ENCODE measurements at places on chromosomes 7 and 10.
A peak's percentile ranks its signal among the peaks of the same experiment; 100 is the strongest.

DNA sequence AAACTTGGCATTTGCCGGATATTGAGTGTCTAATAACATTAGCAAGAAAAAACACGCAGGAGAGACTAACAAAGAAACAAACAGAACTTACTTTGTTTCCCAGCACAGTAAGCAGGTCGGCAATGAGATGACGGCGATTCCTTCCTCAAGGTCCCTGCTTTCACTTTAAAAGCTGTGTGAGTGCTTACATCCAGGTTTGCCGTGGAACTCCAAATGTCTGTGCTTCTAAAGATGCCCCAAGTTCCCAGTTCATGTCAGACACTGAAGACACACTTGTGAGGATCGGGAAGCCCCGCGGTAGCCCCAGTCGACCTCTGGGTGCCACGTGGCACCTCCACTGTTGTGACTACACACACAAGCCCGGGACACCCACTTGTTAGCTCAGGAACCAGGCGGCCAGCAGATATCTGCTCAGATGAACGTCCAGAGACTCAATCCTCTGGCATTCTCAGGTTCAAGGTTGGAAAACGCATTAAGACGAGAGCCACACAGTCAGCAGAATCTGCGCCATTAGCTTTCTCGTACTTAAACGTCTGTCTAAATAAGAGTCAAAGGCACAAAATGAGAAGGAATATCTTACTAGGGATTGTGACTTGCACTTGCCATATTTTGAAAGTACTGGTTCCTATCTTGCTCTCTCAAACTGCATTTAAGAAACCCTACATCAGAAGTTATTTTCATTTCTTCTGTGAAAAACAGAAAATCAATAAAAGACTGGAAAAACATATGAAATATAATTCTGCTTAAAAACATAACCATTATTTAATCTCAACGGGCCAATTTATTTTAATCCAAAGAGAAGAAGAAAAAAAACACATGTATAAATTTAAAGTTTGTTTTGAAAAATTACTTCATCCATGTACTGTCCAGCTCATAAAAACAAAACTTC lies 207.6 kb upstream of the KLF14 start:
- DNase-seq: peak; percentile 61

- DNase-seq: no peak
Observed at GRCh38 chr10:77746047-77746707, 108.6 kb upstream of the KCNMA1 start.

- DNase-seq: no peak
Observed at GRCh38 chr7:144391014-144391413, 12.5 kb downstream of the NOBOX start.

- no peak for DNase-seq
Observed at GRCh38 chr10:79059859-79060379, 8.8 kb upstream of the ZMIZ1 start.

GRCh38 chr7:30322271-30323005 lies 38.0 kb downstream of the ZNRF2 start:
- no peak for DNase-seq

DNA sequence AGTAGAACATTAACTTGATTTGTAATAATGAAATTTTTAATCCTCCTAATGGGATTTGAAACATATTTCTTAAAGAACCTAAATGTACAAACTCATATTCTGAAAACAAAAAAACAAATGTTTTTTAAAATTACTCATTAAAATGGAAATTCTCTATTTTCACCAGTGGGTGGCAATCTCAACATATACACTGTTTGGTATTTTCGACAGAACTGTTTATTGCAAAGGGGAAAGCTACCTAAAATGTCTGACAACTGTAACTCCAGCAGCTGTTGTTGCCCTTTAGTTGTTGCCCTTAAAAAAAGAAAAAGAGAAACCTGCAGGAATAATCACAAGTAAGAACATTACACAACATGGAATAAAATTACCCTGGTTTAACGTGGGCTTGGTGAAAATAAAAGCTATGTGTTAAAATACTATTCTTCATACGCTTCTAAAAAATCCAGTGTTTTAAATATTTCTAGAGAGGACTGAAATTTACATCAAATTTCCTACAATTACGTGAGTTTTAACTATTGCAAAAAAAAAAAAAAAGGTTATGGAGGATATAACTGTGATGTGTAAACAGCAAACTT lies 54.5 kb downstream of the COL1A2 start:
- no peak for DNase-seq

- DNase-seq: no peak
Observed at GRCh38 chr10:56035489-56035888, 325.6 kb downstream of the ZWINT start.

GRCh38 chr10:30774261-30774660 lies 144.7 kb upstream of the LYZL2 start:
- DNase-seq: no peak

DNA sequence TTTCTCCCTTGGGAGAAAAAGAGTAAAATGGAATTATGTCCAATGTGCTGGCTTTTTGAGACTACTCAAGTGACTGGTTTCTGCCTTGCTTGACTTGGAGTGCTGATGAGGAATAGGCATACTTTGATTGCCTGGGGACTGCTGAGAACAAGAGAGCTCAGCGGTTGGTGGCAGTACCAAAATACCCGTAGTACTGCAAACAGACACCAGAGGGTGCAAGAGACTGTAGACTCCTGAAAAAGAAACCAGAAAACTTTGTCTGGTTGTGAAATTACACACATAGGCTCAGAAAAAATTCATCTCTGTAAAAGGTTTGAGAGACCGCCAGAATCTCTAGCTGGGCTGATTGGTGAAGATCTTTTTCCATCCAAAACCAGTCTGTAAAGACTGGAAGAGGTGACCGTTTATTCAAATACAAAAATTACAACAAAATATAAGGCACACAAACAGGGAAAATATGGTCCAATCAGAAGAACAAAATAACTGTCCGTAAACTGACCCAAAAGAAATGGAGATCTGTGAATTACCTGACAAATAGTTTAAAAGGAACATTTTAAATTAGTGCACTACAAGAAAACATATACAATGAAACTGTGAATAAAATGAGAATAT lies 18.5 kb downstream of the BICC1 start:
- peak; percentile 66 for DNase-seq
